ENCODE measurements at places on chromosomes 6 and 20.
A peak's percentile ranks its signal among the peaks of the same experiment; 100 is the strongest.

DNA sequence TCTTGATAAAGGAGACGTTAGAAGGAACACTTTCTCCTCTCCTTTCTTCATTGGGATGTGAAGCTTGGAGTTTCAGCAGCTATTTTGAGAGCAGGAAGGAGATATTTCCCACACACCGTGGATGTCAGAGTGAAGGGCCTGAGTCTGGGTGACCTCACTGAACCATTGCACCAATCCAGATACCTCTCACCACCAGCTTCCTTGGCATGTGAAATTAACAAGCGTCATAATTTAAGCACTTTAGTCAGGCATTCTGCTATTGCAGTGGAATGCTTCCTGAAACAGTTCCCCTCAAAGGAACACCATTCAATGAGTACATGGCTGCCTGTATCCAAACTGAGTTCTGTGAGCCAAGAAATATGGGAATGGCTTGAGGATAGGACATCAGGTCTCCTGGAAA is 83.7 kb downstream of the CHMP4B start:
- no peak for DNase-seq

- DNase-seq, result no peak
Observed at GRCh38 chr20:36599912-36600345, 5.7 kb upstream of the RAB5IF start.

GRCh38 chr20:58167759-58168158 is 60.7 kb downstream of the ANKRD60 start:
- DNase-seq, result no peak

- peak; percentile 87 for DNase-seq
Observed at GRCh38 chr6:26205625-26206574, 118.7 kb downstream of the HFE start.
